ENCODE measurements at places on chromosomes 5 and 9.

GRCh38 chr5:87390075-87390474 lies 22.7 kb downstream of the CCNH start:
- no peak for DNase-seq

DNA sequence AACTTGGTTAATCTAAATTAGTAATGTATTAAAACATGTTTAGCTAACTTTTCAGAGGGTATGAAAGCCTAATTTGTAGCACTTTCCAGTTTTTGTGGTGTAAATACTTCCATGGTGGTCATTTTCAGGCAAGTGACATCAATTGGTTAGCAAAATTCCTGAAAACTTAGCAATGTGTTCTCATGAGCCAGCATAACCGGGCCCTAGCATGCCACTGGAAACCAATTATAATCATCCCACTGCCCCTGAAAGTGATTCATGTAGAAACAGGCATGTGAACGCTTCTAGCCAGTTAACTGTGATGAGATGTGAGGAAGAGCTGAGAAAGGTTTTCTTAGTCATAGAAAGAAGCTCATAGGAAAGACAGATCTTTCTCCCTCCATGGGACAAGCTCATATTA lies 417.2 kb downstream of the TLR4 start:
- DNase-seq = no peak

GRCh38 chr5:134148316-134148715 lies 28.4 kb downstream of the SKP1 start:
- no peak for DNase-seq

- DNase-seq = no peak
Observed at GRCh38 chr5:55480781-55481180, 54.0 kb downstream of the PLPP1 start.

DNA sequence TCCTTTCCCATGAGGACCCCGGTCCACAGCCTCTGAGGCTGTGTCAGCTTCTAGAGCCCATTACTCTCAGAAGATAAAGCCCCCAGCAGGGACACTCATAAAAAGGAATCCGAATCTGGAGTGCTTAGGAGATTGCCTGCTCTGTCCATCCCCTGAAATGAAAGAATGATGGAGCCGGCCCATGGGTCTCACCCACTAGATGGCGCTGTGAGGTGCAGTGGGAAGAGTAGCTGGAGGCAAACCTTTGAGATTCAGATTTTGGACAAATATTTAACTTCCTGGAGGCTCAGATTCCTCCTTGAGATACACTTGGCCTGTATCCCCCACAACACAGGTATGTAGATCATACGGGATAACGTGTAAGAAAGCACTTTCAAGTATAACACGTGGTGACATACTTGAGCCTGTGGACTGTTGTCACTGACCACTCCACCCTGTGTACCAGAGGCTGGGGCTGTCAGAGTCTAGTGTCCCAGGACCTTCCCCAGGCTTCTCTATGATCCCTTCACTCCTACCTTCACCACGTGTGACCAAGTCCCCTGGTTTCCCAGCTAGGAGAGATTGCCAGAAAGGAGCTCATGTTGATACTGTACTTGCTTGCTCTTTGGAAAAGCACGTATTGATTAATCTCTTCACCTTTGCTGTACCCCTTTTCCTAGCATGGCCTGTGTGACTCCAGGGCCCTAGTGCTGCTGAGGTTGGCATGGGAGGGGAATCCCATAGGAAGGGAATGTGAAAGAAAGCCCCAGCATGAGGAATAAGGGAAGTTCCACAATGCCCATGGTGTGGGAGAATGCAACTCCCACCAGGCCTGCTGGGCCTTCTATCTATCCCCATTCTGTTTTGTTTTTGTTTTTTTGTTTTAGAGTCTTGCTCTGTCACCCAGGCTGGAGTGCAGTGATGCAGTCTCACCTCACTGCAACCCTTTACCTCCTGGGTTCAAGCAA lies 32.1 kb downstream of the TRMO start:
- peak; percentile 59 for DNase-seq

DNA sequence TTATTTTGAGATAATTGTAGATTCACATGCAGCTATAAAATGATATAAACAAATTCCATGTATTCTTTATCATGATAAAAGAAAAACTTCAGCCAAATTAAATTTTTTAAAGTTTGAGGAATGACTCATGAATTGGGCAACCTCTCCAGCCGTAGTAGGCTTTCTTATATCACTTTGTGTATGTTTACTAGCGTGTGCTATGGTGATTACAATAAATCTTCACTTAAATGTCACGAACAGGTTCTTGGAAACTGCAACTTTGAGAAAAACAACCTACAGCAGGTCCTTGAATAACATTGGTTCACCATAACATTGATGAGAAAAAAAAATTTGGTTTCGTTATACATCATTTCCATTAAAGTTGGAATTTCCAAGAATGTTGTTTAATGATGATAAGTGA lies 730.9 kb upstream of the TYRP1 start:
- no peak for DNase-seq

GRCh38 chr9:33192493-33193255 lies 25.5 kb upstream of the B4GALT1 start:
- DNase-seq = no peak

DNA sequence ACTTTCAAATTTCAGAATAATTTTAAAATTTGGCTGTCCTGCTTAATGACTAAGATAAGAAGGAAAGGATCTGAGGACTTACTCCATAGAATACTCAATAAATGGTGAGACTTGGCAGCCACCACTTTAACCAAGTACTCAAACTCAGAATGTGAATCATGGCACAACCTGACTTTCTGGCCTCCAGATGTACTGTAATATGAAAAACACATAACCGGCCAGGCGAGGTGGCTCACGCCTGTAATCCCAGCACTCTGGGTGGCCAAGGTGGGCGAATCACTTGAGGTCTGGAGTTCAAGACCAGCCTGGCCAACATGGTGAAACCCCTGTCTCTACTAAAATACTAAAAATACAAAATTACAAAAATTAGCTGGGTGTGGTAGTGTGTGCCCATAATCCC lies 10.0 kb upstream of the MARCHF6 start:
- DNase-seq = no peak

GRCh38 chr5:132259069-132259851 lies 1.8 kb downstream of the PDLIM4 start:
- no peak for DNase-seq

DNA sequence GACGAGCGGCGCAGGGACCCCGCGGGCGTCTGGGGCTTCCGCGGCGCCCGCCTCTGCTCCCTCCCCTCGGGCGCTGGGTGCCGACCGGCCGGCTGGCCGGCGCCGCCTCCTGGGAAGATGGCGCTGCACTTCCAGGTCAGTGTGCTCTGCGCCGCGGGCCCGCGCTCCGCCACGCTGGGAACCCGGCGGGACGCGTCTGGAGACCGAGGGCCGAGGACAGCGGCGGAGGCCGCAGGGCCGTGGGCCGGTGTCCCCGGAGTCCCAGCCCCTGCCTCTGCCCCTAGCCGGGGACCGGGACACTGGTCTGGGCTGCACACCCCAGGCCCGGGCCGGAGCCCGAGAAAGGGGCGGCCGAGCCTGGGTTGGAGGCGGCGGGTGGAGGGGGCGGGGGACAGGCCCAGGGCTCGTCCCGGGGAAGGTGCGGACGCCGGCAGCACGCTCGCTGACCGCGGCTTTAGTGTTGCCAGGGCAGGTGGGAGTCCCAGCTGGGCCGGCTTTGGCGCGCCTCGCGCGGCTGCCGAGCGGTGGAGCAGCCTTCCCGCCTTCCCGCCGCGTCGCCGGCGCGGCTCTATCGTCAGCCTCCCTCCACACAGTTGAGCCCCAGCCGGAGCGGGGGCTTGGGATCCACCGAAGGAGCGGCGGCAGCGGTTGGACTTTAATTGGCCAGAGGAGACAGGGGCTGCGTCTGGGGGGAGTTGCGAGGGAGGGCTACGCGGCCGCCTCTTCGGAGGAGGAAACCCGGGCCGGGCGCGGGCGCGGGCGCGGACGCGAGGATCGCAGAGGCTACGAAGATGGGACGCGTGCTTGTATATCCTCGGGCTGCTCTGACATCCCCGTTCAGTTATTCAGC lies at the start of gene RANBP17:
Gene RANBP17 (plus strand): TSS at position 102 of the 850 bp plus-strand sequence.
- no peak for DNase-seq

DNA sequence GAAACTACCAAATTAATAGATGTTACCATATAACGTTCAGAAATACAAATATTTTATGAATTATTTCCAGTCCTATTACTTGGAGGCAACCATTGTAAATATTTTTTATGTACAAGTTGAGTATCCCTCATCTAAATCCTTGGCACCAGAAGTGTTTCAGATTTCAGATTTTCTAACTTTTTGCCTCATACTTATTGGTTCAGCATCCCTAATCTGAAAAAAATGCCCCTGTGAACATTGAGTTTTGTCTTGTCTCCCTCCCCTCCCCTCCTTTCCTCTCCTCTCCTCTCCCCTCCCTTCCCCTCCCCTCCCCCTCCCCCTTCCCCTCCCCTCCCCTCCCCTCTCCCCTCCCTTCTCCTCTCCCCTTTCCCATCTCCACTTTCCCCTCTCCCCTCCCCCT lies 40.6 kb downstream of the UBAP1 start:
- DNase-seq = no peak

GRCh38 chr9:131236761-131237160 lies 39.5 kb downstream of the FAM78A start:
- no peak for DNase-seq

- peak; percentile 24 for DNase-seq
Observed at GRCh38 chr9:4530375-4530774, 40.1 kb downstream of the SLC1A1 start.

GRCh38 chr9:131747352-131747751 lies 7.5 kb upstream of the RAPGEF1 start:
- DNase-seq = peak; percentile 56

DNA sequence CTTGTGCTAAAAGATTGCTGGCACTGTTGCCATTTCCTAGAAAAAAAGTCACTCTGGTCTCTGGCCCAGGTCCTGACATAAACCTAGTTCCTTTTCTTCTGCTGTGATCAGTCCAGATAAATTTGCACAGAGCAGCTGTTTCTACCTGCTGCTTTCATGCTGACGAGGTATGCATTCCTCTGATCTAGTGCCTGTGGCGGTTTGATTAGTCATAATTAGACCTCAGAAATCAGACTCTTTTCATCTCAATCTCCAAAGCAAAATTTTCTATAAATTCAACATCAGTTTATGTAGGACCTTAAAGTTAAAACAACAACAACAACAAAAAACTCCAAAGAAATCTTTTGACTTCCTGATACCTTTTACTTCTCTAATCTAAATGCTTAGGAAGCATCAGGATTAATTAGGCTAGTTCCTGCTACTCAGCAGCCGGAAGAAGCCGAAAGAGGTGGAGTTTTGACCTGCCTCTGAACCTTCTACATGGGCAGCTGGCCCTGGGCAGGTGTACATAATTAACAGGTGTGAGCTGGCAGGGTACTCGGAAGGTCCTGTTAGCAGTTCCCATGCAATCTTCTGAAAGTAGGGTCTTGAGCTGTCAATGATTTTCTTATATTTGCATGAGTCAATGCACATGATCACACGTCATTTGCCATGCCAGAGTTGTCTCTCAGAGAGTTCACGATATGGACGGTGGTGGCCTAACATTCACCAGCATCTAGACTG lies 83.3 kb upstream of the CCDC112 start:
- DNase-seq = no peak

DNA sequence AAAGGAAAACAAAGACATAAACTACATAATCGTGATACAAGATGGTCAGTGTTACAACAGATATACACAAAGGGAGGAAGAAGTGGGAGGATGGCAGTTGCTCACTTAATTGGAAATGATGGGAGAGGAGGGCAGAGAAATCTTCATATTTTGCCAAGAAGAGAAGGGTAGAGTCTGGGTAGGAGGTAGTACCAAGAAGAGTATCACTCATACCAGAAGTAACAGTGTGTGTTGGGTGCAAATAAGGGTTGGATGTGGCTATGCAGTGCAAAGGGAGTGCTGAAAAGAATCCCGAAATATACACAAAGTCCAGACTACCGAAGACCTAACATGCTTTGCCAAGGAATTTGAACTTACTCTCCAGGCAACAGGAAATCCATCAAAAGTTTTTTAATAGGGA lies 41.0 kb downstream of the ERMP1 start:
- no peak for DNase-seq

- no peak for DNase-seq
Observed at GRCh38 chr5:107968998-107969397, 298.3 kb upstream of the EFNA5 start.

DNA sequence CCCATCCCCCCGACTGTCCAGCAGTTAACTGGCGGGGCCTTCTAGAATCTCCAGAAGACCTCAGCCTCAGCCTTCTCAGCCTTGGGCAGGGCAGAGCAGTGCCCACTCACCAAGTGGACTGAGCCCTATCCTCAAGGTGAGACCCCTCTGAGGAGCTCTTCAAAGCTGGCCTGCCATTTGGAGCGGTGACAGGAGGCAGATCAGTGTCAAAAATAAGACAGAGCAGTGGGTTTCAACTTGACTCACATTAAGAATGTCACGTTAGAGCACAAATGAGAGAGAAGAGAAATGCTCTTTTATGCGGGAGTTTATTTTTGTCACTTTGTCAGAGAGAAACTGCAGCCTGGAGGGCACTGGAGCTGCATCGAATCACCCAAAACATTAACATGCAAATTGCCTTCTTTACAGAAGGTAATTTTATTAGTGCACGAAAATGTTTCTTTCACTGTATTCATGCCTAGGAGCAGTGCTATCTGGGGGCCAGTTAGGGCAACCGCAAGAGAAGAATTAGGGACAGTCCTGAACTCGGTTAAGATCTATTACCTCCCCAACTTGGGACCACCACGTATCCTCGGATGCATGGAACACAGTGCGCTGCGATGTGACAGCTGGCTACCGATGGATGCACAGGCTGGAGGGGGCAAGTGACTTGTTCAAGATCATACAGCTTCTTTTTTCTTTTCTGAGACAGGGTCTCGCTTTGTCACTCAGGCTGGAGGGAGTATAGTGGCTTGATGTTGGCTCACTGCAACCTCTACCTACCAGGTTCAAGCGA lies 188.5 kb downstream of the DAB2IP start:
- DNase-seq = no peak

GRCh38 chr9:110842169-110842568 lies 173.6 kb downstream of the MUSK start:
- DNase-seq = no peak

GRCh38 chr5:14017904-14018303 lies 73.4 kb upstream of the DNAH5 start:
- DNase-seq = no peak

DNA sequence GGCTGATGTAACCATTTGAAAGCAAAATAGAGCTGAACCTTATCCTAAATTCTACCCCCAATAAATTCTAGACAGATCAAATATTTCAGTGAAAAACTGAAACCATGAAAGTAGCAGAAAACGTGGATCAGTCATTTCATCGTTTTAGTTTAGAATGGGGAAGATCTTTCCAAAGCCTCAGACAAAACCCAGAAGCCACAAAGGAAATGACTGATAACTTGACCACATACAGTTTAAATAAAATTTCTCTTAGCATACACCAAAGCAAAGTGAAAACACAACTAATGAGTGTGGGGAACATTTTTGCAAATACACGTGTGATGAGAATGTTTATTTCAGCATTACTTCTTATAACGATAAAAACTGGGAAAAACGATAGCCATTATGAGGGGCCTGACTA lies 284.8 kb downstream of the ADGRV1 start:
- DNase-seq = no peak
